ENCODE measurements at places on chromosomes 3 and 15.

DNA sequence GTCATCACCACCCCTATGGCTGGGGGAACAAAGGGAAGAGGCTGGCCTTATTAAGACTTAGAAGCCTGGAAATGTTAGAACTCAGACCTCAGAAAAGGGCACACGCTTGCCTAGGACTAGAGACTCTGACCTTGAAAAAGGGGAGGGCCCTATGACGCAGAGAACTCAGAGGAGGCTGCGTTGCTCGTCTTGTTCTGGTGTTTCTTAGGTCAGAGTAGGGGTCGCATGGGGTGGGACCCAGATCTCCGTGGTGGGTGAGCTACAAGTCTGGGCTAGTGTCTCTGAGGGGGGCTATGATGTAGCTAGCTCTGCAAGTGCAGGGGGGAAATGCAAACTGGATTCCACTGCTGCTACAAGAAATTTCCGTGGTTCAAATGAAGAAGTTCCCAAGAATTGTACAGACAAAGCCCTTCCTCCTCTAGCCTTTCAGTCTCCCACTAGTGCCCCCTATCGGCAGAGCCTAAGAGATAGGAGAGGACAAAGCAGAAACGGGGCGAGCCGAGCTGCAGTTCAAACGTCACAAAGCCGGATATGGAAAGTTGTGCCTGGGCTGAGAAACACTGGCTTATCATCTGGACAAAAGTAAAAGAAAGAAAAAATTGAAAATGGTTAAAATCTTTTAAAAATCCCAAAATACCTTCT lies 392.9 kb upstream of the ROBO2 start:
- DNase-seq, result peak; percentile 70

DNA sequence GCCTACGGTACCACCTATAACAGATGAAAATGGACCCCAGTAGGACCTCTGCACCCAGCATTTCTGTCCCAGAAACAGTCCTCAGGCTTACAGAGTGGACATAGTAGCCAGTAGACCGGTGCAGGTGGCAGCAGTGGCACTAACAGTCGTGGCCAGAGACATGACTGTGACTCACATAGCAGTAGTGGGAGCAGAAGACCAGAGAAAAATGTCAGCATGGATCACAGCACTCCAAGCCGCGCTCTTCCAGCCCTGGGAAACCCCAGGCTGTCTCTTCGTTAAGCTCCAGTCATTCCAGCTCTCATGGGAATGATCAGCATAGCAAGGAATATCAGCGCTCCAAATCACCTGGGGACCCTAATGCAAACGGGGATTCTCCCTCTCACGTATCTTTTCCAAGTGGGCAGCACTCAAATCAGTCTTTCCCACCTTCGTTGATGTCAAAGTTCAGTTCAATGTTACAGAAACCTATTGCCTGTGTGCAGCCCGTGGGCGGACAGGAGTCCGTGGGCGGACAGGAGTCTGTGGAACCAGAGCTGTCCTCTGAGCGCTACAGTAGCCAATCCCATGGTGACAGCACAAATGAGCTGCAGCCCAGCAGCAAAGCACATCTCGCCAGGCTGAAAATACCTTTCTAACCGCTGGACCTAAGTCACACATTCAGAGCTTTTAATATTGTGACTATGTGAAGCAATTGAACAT lies 10.5 kb downstream of the BFSP2 start:
- no peak for DNase-seq

GRCh38 chr3:74613060-74613459 lies 1.4 kb downstream of the CNTN3 start:
- no peak for DNase-seq

DNA sequence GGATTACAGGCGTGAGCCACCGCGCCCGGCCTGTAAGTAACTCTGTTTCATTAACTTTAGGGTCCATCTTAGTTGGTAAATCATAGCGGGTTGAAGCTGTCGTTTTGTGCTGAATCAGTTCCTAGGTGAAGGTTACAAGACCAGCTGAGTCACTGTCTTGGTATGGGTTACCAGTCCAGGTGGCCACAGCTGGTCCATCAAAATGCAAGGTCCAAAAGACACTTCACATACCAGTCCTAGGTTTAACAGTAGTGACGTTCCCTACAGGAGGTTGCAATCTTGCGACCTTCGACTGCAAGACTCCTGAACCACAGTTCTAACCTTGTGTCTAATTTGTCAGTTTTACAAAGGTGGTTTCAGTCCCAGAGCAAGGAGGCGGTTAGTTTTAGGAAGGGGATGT lies 160.1 kb upstream of the ATP10A start:
- DNase-seq, result no peak

- peak; percentile 72 for DNase-seq
Measured at GRCh38 chr3:14548321-14548729, 8.2 kb upstream of the GRIP2 start.

DNA sequence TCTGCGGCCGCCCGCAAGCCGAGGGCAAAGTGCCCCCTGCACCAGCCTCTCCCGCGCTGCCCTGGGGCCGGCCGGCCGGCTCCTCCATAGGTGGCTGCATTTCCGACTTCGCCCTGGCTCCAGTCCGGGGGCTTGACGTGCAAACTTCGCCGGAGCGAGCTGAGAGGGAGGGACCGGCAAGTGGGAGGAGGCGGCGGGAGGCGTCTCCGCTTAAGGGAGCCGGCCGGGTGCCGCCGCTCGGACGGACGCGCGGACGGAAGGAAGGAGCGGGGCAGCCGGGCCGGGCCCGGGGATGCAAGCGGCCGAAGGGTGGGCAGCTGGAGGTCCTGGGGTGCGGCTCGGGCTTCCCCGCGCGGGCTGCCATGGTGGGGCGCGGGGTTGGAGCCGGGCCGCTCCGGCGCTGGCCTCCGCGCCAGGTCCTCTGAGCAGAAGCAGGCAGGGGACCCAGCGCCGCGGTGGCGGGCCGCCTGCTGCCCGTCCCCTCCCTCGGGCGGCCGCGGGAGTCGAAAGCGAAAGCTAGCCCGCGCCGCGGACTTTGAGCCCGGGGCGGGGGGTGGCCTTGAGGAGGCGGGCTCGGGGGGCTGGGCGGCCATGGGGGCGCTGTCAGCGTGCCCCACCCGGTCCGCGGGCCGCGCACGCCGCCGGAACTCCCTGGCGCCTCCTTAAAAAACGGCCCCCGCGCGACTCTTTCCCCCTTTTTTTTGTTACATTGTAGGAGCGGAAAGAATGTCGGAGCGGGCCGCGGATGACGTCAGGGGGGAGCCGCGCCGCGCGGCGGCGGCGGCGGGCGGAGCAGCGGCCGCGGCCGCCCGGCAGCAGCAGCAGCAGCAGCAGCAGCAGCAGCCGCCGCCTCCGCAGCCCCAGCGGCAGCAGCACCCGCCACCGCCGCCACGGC lies at the start of gene SCAANT1:
Gene SCAANT1 (minus strand): TSS at position 511 of the 895 bp plus-strand sequence.
- peak; percentile 83 for DNase-seq

DNA sequence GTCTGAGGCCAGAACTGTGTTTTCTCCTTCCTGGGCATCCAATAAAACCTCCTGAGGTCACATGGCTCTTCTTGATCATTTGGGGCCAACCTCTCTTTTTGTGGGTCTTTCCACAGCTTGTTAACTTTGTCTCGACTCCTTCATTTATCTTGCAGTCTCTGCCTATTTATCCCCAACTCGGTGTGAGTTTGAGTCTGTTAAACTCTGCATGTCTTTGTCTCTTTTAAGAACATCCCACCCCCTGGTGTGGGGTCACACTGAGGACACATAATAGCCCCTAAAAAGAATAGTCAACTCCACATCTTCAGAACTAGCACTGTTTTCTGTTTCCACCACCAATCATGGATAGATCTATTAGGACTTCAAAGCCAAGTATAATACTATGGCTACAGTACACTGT lies 187.2 kb downstream of the TLE3 start:
- DNase-seq, result no peak

- no peak for DNase-seq
Measured at GRCh38 chr3:193407112-193407511, 28.6 kb upstream of the ATP13A5 start.

DNA sequence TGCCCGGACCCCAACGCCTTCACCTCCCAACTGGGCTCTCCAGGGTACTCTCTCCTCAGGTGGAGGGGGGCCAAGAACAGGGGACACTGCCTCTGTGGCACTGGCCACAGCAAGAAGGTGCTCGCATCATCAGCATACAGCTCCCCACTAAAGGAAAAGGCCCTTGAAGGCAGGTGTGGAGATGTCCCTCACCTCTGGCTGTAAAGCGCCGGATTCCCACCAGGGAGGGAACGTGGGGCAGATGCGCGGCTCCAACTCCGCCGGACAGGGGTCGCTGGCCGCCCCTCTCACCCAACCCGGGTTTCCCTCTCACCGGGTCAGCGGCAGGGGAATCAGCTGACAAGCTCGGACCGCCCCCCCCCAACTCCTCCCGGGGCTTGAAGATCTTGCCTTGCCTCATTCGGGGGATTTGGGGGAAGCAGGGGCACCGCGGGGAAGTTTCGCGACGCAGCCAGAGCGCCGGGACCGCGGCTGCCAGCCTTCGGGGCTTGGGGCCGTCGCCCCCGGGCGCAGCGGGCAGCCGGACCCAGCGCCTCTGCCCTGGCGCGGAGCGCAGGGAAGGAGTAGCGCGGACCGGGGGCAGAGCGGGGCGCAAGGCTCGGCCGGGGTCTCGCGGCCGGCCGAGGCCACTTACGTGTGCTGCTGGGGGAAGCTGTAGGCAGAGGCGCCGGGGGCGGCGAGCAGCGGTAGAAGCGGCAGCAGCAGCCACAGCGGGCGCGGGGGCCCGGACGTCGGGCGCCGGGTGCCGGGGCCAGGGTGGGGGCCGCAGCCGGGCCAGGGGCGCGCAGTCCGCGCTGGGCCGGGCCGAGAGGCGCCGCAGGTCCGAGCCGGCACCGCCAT lies 630 bp downstream of the CACNA2D2 start:
- DNase-seq, result peak; percentile 51

GRCh38 chr15:48865370-48866079 lies 12.4 kb upstream of the EID1 start:
- peak; percentile 33 for DNase-seq

- DNase-seq, result no peak
Measured at GRCh38 chr15:26355472-26356074, 417.3 kb downstream of the GABRB3 start.

DNA sequence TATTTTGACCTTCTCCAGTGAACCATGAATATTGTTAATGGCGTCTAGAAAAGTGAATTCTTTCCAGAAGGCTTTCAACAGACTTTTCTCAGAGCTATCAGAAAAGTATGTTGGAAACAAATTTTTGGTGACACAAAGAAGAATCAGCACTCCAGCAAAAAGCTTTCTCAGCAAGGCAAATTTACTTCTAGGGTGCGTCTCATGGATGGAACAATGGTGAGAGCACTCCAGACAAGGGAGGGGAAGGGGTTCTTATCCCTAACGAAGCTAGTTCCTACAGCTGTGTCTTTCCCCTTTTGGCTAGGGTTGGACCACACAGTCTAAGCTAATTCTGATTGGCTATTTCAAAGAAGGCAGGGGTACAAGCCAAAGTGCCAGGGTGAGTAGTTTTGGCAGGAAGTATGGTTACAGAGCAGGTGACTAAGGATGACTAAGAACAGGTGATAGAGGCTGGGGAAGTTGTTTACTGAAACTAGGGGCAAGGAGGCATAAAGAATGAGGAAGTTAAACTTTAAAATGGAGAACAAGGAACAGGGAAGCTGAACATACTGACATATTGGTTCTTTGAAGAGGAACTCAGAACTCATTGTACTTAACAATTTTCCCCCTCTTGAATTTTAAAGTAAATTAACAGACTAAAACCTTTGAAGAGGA lies 959.8 kb downstream of the NAALADL2 start:
- no peak for DNase-seq

DNA sequence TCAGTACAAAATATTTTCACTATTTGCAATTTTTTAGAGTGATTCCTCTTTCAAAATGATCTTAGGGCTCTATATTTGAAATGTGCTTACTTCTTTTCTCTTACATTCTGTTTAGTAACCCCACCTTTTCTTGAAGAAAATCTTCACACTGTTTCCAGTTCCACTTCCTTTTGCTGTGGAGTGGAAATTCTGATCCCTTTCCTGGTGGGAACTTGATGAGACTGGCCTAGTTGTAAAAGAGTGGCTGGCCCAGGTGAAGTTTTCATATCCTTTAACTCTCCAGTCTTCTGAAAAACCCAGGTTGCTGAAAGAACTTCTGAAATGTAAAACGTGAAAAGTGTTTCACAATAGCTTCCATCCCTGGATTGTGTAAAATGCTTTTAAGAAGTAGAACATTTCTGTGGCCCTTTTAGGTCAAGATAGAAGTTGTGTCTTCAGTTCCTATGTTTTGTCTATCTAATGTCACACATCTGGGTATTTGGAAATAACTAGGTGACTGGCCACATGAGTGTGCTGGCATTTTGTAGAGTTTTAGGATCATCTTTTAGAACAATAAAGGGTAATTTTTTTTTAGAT lies 84.8 kb upstream of the LRIG1 start:
- no peak for DNase-seq

DNA sequence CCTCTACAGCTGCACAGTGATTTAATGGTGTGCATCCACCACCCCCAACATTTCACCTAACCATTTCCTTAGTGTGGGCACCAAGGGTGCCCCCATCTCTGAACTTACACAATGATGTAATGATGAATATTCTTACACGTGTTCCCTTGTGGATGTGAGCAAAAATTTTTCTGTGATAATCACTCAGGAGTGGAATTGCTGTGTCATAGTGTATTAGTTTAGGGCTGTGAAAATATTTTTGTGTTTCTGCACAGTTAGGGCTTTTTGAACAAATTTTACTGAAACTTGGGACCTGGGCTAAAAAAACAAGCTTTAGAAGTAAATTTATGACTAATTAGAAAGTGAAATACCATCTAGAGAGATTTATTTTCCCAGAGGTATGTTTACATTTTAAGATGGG lies 134.5 kb upstream of the CCNL1 start:
- no peak for DNase-seq

GRCh38 chr15:79659691-79660090 lies 227.6 kb downstream of the MINAR1 start:
- no peak for DNase-seq

DNA sequence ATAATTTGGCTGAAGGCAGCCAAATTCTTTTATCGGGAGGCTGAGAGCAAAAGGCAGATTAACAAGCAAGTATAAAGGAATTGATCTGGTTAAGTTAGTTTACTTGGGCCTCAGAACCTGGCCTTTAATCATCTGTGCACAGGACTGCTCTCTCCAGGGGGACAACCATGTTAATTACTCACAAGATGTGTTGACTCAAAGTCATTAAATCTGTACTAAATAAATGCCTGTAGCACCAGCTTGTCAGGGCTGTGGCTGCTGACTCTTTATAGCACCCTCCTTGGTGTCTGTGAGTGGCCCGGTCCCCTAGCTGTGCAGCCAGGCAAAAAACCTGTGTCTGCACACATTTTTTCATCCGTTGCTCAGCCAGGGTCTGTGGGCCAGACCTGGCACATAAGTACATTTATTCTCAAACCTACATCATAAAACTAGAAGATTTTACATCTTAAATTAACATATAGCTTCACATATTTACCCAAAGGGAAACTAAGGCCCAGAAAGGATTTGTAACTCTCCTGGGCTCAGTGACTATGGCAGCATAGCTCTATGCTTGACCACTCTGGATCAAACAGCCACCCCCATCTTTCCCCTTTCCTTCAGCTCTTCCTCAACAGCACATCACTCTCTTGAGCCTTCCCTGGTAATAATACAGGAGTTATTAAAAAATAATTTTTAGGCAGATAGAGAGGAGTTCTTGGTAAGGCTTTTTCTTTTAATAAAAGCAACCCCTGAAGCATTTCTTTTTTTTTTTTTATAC lies 51.4 kb downstream of the NCEH1 start:
- DNase-seq, result no peak
